Kidney (tissue), 22 donors: ENCODE measurements at places on chromosomes 7 and 10. TPM values are rescaled to one million over a fixed set of nuclear protein-coding genes. Genes with fewer than 3 reads are reported as not detected.

PLXNA4 gene
- 3.5 TPM for total RNA-seq

DNA sequence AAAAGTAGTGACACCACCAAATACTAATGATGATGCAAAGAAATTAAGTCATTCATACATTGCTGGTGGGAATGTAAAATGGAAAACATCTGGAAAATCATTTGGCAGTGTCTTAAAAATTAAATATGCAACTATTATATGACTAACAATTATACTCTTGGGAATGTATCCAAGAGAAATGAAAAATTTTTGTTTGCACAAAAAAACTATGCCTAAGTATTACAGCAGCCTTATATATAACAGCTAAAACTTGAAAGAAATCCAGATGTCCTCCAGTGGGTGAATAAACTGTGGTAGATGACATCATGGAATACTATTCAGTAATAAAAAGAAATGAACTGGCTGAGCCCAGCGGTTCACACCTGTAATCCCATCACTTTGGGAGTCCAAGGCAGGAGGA lies 132.0 kb downstream of the NEBL start:
- DNase-seq, result no peak

DNA sequence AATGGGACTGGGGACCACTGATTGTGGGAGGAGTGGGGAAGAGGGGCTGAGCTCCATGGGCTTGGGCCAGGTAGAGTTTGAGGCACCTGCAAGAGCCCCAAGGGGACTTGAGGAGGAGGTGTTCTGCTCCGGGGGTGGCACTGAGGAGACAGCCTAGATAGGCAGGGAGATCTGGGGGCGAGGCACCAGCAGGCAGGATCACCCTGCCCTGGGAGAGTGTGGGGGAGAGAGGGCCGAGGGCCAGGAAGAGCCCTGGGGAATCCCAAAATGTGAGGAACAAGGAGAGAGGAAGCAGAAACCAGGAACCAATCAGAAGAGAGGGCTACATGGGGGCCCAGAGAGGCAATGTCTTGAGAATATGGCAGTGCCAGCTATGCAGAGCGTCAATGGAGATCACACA lies 34.6 kb downstream of the LEP start:
- no peak for DNase-seq

CXCL12 gene
- 99.5 TPM for total RNA-seq

GARIN1A gene
- total RNA-seq, result 2.5 TPM

GIMAP4 gene
- total RNA-seq, result 61.4 TPM

DNA sequence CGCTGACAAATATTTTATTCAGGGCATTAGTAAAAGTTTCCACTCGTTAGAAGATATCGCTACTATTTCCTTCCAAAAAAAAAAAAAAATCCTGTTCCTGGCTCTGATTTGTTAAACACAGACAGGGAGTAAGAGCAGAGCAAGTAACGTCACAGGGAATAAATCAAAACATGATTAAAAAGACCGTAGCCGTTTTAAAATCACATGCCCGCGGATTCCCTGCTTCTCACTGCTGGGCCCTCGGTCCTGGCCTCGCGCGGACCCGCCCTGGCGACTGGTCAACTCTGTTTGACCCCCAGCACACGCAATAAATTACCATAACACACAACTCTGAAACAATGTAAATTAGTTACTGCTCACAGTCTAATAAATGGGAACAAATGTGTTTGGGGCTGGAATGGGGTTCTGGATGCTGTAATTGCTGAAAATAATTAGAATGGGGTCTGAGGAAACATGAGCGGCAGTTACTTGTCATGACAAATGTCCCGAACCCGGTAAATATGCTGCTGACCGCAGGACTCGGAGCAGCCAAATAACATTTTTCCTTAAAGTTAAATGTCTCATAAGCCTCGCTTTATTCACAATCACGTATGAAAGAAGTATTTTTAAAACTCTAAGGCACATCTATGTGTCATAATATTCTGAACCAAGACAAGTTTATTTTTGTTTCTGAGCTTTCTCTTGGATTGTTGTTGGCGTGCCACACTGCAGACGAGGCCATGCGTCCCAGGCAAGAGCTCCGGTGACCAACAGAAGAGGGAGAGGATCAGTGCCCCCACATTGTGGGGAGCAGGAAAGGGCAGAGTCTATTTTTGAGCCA lies 17.9 kb downstream of the EBF3 start:
- peak; percentile 54 for DNase-seq

- DNase-seq, result no peak
Observed at GRCh38 chr7:138564365-138564764, 104.3 kb downstream of the TRIM24 start.

DNA sequence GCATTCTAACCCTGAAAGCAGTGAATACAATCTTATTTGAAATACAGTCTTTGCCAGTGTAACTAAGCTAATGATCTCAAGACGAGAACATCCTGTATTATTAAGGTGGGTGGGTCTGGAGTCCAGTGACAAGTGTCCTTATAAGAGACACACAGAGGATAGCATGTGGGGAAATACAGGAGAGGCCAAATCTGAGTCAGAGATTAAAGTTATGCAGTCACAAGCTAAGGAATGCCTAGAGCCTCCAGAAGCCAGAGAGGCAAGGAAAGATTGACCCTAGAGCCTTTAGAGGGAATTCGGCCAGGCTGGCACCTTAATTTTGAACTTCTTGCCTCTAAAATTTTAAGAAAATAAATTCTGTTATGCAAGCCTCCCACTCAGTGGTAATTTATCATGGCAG lies 87.5 kb upstream of the HGF start:
- no peak for DNase-seq

DNA sequence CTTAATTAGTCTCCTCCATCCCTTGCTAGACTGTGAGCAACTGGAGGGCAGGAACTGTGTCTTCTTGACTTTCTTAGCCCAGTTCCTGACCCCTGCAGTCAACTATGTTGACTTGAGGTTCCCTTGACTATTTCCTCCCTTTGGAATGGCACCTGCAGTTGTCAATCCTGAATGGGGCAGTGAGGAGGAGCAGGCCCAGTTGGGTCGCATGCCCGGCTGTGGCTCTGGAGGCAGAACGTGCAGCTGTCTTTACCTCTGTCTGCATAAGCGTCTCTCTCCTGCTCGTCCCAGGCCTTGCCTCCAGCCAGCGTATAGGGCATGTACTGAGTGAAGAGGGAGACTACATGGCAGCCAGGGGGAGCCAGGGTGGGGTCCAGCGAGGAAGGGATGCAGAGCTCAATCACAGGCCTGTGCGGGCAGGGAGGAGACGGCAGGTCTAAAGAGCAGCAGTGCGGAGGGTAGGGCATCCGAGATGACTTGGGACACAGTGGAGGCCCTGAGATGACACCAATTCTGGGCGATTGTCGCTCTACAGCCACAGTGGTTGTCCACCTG lies 26.8 kb downstream of the PYROXD2 start:
- DNase-seq, result no peak

DNA sequence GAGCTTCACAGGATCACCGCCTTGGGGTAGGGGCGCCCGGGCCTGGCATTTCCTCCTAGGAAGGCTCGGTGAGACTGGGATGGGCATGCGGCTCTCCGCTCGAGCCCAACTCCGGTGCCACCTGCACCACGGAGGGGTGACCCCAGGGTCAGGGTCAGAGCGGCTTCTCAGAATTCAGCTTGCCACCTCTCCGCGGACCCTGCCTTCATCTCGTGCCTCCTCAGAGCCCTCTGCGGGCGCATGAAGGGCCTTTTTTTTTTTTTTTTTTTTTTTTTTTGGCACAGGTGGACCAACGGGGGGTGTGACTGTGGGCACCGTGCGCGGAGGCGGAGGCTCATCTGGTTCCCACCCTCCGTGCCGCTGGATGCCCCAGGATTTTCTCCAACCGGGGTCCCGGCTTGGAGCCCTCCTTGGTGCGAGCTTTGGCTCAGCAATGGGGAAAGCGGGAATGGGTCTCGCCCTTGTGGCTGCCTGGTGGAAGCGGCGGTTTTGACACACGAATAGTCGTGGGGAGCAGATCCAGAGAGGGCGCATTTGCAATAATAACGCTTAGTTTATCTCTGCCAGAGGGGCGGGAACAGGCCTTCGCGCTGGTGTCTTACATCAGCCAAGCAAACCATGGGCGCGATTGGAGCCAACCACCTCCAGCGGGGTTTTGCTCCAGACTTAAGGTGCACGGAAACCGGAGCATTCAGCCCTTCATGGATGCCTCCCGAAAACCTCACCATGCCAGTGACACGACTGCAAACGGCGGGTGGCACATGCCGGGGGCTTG lies 5.0 kb upstream of the TNRC18 start:
- DNase-seq, result peak; percentile 73

GRCh38 chr10:78436706-78437406 lies 403.2 kb downstream of the RPS24 start:
- no peak for DNase-seq

GRCh38 chr10:101585841-101586240 lies 2.2 kb downstream of the POLL start:
- peak; percentile 57 for DNase-seq

LRWD1 gene
- total RNA-seq, result 14.1 TPM

GRB10 gene
- total RNA-seq, result 57.8 TPM

EIF3A gene
- 95.6 TPM for total RNA-seq

DNA sequence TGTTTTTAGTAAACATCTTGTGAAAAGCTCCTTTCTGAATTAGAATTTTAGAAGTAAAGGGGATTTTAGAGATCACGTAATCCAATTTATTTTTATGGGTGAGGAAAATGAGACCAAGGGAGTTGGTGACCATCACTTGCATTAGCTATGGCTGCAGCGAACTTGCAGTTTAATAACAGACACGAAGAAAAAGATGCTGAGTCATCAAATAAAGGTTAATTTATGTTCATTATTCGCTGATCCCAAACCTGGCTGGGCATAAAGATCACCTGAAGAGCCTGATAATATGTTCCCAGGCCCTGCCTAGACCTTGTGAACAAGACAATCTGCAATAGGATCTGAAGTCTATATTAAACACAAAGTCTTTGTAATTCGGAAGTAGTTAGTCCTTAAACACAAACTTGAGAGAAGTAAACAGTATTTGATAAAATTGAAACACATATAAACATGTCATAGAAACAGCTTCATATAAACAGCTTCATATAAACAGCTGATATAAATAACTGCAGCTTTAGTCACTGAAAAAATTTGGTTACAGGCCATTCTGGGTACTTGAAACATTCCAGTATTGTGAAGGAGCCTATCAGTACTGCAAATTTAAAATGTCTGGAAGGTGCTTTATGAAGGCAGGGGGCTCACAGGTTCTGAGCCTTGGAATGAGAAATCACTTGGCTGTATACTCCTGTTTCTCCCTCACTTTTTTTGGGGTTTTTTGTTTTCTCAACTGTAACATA lies 16.5 kb downstream of the GPR158 start:
- DNase-seq, result no peak

DNA sequence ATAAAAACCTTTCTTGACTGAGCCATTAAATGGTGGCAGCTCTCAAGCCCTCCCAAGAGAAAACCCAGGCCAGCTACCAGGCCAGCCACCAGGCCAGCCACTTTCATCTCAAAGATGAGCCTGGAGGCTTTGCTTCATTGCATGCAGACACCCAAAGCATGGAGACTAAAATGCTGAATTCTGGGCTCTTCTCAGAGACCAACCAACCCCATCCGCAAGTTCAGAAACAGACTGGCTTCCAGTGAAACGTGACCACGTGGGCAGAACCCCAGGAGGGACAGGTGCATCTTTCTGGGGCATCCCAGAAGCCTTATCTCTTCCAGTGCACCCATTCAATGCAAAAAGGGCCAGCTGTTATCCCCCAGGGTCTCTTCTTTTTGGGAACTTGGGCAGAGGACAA lies 20.9 kb downstream of the CHST15 start:
- no peak for DNase-seq

- DNase-seq, result no peak
Observed at GRCh38 chr7:12722636-12723605, 35.5 kb downstream of the ARL4A start.

DNA sequence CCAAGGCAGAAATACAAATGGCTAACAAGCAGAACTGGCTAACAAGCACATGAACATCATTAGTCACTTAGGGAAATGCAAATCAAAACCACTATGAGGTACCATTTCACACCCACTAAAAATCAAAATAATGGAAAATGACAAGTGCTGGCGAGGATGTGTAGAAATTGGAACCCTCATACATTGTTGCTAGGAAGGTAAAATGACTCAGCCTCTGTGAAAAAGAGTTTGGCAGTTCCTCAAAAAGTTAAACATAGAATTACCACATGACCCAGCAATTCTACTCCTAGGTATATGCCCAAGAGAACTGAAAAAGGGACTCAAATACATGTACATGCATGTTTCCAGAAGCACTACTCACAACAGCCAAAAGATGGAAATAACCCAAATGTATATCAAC lies 52.8 kb upstream of the ANAPC16 start:
- DNase-seq, result no peak

DNA sequence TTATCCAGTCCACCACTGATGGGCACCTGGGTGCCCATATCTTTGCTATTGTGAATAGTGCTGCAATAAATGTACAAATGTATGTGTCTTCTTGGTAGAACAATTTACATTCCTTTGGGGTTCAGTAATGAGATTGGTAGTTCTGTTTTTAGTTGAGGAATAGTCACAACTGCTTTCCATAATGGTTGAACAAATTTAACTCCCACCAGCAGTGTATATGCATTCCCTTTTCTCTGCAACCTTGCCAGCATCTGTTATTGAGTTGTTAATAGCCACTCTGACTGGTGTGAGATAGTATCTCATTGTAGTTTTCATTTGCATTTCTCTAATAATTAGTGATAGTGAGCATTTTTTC lies 27.8 kb downstream of the COA1 start:
- no peak for DNase-seq

KMT2E gene
- total RNA-seq, result 106 TPM

GRCh38 chr7:102872460-102872859 lies 40.3 kb upstream of the LRRC17 start:
- no peak for DNase-seq

- DNase-seq, result no peak
Observed at GRCh38 chr10:6083523-6084475, 5.0 kb upstream of the RBM17 start.
